ENCODE measurements at places on chromosomes 4 and X.
A peak's percentile ranks its signal among the peaks of the same experiment; 100 is the strongest.

GRCh38 chr4:95591278-95591677 is 42.5 kb upstream of the UNC5C start:
- DNase-seq, result no peak

DNA sequence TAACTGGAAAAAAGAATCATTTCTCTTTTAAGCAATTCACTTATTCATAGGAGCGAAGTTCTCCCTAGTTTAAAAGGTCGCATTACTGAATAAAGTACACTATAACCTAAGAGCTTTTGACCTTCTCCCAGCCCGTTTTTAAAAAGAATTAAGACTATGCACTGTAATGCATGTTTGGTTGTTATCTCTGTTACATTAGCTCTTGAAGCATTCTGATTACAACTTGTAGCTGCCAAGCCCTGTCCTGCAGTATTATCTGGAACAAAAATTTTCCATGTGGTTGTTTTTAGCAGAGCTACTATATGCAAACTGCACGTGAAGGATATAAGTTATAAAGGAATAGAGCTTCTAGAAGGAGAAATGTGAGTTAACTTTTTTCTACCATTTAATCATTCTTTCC is 8.1 kb downstream of the GAB1 start:
- DNase-seq, result no peak

DNA sequence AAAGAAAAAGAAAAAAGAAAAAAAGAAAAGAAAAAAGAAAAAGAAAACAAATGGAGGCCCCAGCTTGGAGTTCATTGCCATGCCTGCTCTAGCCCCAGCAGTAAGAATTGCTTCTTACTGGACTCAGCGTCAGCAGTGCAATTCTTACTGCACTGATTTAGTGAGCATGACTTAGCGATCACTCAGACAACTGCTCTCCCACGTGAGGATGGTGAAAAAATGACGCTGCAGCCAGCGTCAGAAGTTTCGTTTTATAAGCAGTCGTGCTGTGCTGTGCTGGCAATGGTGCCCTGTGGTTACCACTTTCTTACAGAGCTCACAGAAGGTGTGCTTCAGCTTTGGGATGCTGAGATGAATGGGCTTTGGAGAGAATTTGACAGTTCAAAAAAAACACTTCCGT is 68.3 kb upstream of the DDX3X start:
- peak; percentile 16 for DNase-seq

GRCh38 chrX:74613370-74614092 is 893 bp downstream of the RLIM start:
- no peak for DNase-seq

DNA sequence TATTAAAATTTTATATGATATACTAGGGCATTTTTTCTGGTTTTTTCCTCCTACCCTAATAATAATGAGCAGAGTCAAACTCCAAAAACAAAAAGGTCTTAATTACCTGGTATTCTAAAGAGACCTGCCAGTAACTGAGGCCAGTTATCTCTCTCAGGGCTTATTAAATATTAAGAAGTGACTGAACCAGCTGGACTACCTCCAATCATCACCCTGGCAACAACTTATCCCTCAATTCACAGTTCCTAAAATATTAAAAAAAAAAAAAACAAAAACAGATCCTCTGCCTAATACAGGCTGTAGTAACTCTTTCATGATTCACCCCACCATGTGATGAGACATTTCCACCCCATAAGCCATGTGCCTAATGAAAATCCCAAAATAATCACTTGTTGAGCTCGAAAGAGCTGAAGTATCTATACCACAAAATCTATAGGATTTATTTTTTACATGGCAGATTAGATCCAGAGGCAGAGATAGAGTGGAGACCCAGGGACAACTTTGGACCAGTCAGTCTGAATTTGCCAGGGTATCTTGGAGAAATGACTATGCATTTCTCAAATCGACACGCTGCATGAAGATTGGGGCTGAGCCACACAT is 698.0 kb downstream of the FAT4 start:
- no peak for DNase-seq

DNA sequence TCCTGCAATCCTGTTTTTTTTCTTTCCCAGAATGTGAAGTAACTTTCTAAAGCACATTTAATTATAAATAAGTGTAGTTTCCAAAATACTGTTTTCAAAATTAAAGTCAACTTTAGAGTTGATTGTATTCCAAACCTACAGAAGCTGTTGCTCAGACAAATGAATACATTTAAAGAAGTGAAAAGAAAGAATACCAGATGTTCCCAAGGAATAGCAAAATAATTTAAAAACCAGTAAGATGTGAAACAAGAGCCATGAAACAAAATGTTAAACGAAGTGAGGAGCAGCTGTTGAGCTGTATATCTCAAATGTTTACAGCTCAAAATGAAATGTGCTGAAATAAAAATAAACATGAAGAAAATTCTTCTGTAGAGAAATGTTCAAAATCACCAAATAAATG is 627.4 kb upstream of the NDST4 start:
- no peak for DNase-seq

DNA sequence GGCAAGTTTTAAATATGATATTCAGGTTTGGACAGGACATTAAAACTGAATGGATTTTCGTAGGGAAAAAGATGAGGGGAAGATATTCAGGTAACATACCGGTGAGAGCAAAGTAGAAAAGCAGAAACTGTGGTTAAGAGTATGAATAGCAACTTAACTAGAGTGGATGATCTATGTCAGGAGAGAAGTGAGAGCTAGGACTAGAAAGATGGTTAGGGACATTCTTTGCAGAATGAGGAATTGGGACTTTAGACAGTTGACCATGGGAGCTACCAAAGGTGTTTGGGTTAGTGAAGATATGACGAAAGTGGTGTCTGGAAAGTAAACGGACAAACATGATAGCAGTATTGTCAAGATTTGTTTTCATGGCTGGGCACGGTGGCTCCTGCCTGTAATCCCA is 45.2 kb downstream of the ANXA5 start:
- no peak for DNase-seq

GRCh38 chr4:23930750-23931488 is 41.1 kb upstream of the PPARGC1A start:
- no peak for DNase-seq

DNA sequence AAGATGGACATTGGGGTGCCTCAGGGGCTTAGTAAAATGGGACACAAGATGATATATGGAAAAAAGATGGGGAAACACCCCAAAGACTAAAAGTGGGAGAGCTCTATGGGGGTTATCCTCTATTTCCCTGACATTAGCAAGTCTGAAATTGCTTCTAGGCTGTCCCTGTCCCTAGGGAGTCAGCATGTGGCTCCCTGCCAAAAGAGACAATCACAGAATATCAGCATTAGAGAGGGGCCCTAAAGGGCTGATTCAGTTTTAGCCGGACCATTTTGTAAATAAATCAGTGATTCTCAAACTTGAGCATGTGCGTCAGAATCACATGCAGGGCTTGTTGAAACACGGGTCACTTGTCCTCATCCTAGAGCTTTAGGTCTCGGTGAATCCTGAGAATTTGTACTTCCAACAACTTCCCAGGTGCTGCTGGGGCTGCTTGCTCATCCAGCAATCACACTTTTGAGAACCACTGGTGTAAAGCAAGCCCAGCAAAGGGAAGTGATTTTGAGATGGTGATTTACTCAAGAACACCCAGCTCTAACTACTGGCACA is 165.3 kb upstream of the DGKK start:
- no peak for DNase-seq

DNA sequence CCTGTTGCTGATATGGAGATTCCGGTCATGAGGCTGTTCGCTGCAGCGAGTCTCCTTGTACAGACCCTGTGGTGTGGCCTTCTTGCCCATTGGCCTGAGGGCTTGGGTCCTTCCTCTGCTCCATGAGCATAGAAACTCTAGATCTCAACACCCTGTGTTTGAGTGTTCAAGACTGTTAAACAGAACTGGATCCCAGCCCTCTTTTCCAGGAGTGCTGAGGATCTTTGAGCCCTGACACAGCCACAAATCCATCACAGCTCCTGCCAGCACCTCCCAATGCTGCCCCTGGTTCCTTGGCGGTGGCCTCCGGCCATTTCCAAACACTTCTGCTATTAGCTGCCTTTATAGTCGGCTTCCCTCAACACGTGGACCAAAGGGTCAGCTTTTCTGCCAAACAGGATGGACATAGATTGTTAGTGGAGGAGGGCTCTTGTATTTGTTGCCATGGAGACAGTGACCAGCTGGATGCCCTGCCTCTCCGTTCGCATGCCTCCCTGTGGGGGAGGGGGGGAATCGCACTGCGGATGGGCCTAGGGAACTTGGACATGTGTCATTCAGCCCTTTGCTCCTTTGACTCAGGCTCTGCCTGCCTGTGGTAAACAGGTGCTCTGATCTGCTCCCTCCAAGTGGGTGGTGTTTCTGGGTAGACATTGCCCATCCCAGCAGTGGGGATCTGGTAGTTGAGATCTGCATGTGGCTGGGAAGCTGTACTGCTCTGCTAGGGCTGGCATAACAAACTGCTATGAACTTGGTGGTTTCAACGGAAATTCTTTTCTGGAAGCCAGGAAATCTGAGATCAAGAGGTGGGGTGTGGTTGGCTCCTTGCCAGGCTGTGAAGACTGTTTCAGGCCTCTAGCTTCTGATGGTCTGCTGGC is 6.9 kb upstream of the WDR1 start:
- no peak for DNase-seq

GRCh38 chr4:41385481-41385880 is 128.8 kb downstream of the UCHL1 start:
- DNase-seq, result no peak

DNA sequence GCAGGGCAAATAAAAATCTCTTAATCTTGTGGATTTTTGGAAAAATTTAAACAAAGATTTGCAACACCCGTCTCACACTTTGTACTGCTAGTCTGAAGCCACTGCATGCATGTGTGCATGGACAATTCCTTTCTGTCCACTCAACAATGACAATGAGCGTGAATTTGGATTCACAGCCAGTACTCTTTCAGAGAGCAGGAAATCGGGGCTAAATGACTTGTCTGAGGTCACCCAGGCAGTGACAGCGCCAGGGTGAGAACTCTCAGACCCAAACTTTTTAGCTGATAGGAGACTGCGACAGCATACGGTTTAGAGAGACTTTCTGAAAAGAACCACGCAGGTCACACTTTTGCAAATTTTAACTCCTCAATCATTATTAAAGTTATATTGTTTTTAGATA is 90.9 kb downstream of the ZNF827 start:
- DNase-seq, result no peak

- no peak for DNase-seq
These were observed 31.1 kb downstream of the AKAP4 start for GRCh38 chrX:50169717-50170116.

All from activated gamma-delta T cell treated with anti-CD3 and anti-CD28 coated beads, Interleukin-2, amount 50 U/mL, for 16 hours (primary cell).